Stimulated activated CD8-positive, alpha-beta memory T cell treated with anti-CD3 and anti-CD28 coated beads, Interleukin-7, amount 100 ng/mL, for 24 hours (primary cell): ENCODE measurements at places on chromosomes 3 and 15.
A peak's percentile ranks its signal among the peaks of the same experiment; 100 is the strongest.

- no peak for DNase-seq
Observed at GRCh38 chr15:98154863-98155262, 194.4 kb downstream of the ARRDC4 start.

DNA sequence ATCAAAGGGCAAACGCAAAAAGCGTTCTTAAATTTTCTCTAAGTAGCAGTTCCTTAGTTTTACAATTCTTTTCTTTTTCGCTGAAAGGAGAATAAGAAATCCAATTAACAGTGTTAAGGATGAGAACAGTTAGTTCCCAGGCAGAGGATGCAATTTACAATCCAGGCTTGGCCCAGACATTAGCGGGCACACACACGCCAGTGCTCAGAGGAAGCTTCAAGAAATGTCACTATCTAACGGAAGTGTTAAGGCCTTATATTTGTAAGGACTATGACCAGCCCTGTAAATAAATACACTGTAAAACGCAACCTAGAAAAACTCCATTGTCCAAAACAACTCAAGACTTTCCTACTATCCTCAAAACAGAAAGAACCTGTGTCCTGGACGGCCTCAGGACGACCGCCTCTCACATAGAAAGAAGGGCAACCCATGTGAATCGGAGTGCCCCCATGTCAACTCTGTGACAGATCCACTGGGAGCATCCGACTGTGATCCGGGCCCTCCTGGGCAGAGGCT, 1.3 kb downstream of the ACAP2 start:
- no peak for DNase-seq

GRCh38 chr3:53555068-53555588, 60.7 kb downstream of the CACNA1D start:
- DNase-seq, result no peak

DNA sequence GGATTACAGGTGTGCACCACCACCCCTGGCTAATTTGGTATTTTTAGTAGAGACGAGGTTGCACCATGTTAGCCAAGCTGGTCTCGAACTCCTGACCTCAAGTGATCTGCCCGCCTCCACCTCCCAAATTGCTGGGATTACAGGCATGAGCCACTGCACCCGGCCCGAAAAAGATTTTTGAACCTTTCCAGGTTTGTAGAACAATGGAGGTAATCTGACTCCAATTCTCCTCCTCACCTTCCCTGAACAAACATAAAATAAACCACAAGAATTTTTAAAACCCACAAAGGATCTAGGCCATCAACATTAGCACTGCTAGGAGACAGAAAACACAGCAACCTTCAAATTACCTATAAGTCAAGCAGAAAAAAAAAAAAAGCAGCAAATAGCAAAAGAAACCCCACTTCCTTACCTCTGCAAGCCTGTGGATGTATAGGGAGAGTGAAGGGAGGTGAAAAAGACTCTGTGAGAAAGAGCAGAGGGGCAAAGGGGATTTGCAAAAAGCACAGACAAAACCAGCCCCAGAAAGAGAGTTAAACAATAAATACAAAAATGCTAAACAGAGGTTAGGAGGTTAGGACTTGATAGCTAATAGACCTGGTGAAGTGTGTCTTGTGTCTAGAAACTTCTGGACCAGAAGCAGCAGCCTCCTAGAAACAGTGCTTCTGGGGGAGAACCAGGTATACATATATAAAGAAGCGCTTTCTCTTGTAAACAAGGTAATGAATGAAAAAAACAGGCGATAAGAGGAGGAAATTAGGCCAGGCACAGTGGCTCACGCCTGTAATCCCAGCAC, 32.1 kb downstream of the TFDP2 start:
- DNase-seq, result no peak

GRCh38 chr15:63599401-63600000, 2.3 kb downstream of the FBXL22 start:
- no peak for DNase-seq

GRCh38 chr15:89632563-89633430, 22.5 kb downstream of the KIF7 start:
- DNase-seq, result no peak

DNA sequence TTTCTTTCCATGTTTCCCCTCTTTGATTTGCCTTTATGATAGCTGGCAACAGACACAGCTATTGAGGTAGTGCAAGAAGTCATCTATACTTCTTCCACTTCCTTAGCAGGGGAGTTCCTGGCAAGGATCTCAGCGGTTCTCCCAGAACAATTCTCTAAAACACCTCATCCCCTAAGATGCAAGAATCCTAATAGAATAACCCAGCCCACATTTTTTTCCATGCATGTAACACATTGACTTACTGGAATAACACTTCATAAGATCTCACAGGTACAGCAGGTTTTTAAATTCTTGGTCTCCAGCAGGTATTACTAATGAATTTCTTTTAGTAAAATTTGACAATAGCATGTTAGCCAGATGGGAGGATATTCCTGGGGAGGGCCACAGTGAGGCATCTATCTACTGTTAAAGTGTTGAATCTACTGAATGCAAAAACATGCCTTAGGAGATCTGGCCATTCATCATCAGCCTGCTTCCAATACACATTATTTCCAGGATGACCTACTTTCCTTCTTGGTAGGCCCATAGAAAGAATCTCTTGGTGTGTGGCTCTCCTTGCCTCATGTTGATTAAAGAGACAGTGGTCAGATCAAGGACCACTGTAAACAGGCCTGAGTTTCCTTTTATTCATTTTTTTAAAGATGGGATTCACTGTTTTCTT, 78.5 kb downstream of the RAD18 start:
- no peak for DNase-seq

- DNase-seq, result no peak
Observed at GRCh38 chr3:99901200-99901926, 83.7 kb downstream of the CMSS1 start.

DNA sequence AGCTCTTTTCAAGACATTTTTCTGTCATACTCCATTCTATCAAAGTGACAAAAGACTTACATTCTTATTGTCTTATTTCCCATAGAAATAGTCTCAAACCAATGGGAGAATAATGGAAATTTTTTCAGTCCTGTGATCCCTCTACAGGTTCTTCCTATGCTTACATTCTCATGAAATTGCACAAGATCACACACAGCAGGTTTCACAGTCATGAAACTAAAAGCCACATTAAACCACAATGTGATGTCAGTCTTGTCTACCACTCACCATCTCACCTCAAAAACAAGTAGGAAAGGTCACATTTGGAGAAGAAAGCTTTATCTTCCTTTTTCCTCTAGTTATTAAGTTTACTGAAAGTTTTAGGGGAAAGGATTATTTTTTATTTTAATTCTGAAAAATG, 161.0 kb upstream of the RORA start:
- DNase-seq, result no peak

DNA sequence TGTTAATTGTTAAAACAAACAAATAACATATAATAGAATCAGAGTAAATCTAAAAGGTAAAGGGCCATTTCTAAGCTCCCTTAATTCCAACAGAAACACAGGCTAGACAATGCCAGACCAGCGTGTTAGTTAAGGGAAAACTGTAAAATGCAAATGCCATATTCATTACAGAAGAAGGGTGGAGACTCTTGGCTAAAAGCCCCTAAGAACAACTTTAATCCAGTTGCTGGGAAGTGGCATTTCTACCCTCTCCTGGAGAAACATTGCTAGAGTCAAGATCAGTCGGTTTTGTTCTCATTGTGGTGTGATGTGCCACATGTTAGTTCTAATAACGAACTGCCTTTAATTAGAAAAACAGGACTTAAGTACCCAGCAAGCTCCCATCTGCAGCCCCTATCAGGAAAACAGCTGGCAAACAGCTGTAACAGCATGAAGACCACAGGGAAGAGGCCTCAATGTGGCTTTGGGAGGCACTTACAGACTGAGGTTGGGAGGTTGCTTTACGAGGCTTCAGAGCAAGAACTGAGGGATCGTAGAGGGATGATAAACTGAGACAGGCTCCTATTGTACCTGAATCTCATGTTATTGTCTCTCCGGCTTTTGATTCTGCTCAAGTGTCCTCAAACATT, 1134.8 kb downstream of the ROBO1 start:
- no peak for DNase-seq

DNA sequence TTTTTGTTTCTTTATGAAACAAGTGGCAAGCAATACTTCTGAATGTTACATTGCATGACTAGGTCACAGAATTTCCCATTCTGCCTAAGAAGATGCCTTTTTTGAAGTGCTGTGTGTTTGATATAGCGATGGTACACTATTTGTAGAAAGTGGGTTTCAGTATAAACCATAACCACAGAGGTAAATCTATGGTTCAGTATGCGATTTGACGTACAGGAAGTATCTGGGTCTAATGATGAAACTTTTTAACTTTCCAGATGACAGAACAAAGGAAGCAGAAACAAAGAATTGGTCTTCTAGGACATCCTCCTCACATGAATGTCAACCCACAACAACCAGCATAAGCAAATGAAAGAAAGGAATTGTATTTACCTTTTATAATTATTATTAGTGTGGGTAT, 133.4 kb upstream of the BHLHE40 start:
- DNase-seq, result no peak

- DNase-seq, result no peak
Observed at GRCh38 chr3:83248454-83248853, 1487.0 kb upstream of the GBE1 start.

- no peak for DNase-seq
Observed at GRCh38 chr3:16109929-16110328, 64.6 kb upstream of the GALNT15 start.

- no peak for DNase-seq
Observed at GRCh38 chr3:192731233-192731632, 3.9 kb upstream of the FGF12 start.

- peak; percentile 58 for DNase-seq
Observed at GRCh38 chr15:42059661-42060476, 34.5 kb downstream of the PLA2G4D start.

DNA sequence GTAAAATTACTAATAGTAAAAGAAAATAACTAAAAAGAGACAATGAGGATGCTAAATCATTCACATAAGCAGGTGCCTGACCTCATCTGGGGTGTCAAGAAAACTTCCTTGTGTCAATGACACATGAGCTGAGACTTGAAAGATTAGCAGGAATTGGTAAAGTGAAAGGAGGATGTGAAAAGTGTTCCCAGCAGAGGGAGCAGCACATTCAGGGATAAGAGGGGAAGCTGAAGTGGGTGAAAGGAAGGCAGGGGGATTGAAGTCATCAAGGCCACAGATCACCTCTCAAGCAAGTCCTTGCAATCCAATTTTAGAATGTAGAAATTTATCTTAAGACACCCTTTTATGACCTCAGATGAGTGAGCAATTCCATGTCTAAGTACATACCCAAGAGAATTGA, 60.2 kb upstream of the ACP3 start:
- DNase-seq, result no peak

DNA sequence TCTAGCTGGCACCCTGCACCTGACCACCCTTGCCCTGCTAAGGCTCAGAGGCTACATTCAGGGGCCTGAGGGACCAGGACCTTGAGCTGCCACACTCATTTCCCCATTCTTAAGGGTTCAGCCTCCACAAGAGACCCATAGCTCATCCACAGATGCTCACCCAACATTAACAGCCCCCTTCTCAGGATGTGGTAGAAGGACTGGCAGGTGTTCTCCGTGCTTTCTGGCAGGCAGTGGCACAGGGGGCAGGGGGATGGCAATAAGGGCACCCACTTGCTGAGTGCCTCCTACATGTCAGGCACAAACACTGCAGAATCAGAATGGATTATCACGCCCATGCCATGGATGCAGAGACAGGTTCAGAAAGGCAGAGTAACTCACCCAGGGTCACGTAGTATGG, 9.4 kb downstream of the MAPKAPK3 start:
- DNase-seq, result no peak

- DNase-seq, result no peak
Observed at GRCh38 chr15:33500432-33501195, 189.8 kb downstream of the RYR3 start.

GRCh38 chr3:59654123-59654479, 604.3 kb upstream of the CFAP20DC start:
- no peak for DNase-seq

DNA sequence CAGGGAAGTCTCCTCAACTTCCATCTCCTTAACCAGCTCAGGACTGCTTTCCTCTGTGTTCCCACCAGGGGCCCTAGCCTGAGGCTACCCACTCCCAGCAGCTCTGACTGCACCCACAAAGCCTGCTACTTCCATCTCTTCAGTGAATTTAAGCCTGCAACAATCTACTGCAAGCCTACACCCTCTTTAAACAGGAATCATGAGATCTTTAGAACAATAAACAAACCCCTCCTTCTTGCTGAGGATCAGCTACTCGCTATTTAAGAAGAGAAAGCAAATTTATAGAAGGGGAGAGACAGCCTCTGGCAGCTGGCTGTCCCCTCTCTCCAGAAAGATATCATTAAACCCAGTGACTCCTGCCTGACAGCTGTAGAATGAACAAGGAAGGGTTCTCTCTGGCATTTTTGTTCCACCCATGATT, 51.9 kb downstream of the ARHGAP31 start:
- no peak for DNase-seq

GRCh38 chr15:94700211-94700610, 468.9 kb downstream of the MCTP2 start:
- no peak for DNase-seq

GRCh38 chr15:33313491-33313890, 2.7 kb downstream of the RYR3 start:
- no peak for DNase-seq

DNA sequence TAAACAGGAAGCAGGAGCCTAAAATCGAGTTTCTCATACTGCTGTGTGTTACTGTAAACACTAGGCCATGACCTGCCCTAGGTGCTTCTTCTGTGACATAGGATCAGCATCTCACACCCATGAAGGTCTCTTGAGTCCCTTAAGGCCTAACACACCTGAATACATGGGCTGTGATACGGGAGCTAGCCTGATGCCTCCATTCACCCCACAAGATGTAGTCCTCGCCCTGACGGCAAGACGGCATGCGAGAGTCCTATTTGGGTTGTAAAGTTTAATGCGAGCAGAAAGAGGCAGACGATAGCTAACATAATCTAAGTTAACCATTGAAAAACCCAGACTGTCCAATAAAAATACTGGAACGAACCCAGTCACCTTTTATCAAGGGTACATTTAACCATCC, 241.1 kb upstream of the ICE2 start:
- DNase-seq, result no peak

DNA sequence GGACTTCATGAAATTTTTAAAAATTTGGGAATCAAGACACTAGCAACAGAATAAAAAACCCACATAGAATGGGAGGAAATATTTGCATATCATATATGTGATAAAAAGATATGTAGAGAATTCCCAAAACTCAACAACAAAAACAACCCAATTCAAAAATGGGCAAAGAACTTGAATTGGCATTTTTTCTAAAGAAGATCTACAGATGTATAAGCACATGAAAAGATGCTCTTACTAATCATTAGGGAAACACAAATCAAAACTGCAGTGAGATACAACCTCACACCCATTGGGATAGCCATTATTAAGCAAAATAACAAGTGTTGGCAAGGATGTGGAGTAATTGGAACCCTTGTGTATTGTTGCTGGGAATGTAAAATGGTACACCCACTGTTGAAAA, 10.1 kb downstream of the LCTL start:
- DNase-seq, result no peak

GRCh38 chr3:24485511-24485910, 9.1 kb downstream of the THRB start:
- no peak for DNase-seq

- no peak for DNase-seq
Observed at GRCh38 chr3:29642393-29643033, 361.6 kb downstream of the RBMS3 start.

- no peak for DNase-seq
Observed at GRCh38 chr3:8460815-8461456, 40.7 kb upstream of the LMCD1 start.

- no peak for DNase-seq
Observed at GRCh38 chr3:7964899-7965298, 536.7 kb upstream of the LMCD1 start.
